ENCODE measurements at places on chromosomes 7 and 10. TPM values are rescaled to one million over a fixed set of nuclear protein-coding genes. Genes with fewer than 3 reads are reported as not detected.
A peak's percentile ranks its signal among the peaks of the same experiment; 100 is the strongest.

- no peak for DNase-seq
Observed at GRCh38 chr7:94008537-94008936, 4.4 kb upstream of the BET1 start.

GRCh38 chr7:146115851-146116520 is 615 bp upstream of the CNTNAP2 start:
- peak; percentile 92 for DNase-seq

DNA sequence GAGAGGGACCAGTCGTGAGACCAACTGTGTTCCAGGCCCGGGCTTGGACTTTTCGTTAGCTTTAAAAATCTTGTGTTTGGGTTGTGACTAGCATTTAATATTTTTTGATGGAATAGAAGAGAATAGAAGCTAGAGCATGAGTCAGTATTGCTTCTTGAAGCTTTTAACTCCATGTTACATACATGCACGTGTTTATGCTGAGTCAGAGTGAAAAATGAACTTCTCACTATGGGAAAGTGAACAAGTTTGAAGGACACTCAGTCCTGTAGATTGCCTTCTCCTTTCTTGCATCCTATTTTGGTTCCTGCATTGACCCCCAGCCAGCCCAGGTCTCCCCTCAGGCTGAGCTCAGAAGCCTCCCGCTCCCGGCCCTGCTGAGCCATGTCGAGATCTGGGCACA is 31.8 kb downstream of the GHRHR start:
- DNase-seq: no peak

DNA sequence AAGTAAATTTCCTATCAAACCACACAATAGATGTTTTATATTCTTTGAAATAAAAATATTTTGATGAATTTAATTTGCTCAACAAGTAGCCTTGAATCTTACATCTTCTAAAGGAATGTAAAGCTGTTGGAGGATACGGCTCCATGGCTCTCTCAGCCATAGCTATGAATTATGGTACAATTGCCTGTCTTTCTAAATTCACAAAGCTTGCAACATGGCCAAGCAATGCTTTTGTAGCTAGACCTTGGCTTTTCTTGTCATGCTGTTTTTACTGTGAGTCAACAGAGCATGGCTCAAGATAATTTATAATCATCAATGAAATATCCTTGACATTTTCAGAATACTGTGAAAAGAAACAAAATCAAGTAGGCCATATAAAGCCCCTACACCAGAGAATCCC is 286.7 kb downstream of the CACNA2D1 start:
- DNase-seq: no peak

DNA sequence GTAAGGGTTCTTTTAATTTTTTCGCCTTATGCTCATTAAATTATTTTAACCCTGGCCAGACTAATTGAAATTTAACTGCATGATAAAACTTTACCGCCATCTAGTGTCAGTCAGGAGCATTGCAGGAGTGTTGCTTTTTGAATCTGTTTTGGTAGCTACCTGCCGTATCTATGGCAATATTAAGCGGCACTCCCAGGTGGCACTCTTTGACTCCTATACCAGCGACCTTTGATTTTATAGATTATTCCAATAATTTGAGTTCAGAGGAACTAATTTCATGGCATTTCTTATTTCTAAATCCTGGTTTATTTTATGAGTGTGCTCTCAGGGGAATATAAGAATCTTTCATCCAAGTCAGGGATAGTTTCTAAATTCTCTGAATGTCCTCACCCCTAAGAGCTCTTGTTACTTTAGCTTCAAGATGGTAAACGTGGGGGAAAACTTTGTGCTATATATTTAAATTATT is 198.9 kb downstream of the REEP3 start:
- peak; percentile 53 for DNase-seq

GRCh38 chr7:92133133-92133736 is 1.0 kb downstream of the CYP51A1 start:
- DNase-seq: no peak

GRCh38 chr7:32070406-32071360 is at the start of gene PDE1C:
Gene PDE1C (minus strand): TSS chr7:32070407.
- peak; percentile 25 for DNase-seq

GRCh38 chr10:87544721-87545120 is 40.0 kb downstream of the MINPP1 start:
- DNase-seq: peak; percentile 36

DNA sequence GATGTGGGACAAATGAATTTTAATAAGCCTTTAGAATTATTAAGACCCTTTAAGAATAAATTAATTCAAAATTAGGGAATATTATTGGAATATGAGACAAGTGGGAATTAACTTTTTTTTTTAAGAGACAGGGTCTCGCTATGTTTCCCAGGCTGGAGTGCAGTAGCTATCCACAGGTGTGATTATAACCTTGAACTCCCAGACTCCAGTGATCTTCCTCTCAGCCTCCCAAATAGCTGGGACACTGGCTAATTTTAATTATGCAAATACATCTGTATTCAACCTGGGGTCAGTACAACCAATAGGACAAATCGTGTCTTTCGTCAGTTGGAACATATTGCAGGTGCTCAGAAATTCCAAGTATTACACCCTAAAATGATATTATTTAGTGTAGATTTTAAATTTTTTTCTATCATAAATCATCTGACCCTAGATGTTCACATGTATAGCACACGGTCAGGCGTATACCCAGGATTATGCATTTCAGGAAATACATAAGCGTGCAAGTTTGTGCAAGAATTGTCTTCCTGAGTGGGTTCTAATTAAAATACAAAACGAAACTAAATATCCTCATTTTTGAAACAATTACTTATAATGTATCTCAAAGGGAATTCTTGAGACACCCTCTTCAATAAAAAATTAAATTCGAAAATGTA is 1.2 kb downstream of the NT5C3A start:
- DNase-seq: no peak

DNA sequence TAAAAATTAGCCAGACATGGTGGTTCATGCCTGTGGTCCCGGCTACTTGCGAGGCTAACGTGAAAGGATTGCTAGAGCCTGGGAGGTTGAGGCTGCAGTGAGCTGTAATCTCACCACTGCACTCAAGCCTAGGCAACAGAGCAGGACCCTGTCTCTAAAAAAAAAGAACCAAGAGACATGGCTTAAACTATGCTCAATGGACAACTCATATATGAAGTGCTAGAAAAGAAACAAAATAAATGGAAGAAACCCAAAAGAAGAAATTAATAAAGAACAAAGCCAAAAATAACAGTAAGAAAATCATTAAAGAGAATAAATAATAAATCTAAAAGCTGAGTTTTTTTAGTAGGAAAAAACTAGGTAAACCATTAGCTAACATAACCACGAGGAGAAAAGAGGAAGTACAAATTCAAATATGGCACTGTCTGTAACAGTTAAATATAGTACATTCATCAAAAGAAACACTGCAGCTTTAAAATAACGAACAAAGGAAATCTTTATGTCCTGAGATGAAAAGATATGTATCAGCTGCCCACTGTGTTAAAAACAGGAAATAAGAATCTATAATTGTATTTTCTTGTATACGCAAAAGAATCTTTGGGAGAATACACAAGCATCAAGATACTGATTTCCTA is 48.7 kb downstream of the UPF2 start:
- DNase-seq: no peak

DNA sequence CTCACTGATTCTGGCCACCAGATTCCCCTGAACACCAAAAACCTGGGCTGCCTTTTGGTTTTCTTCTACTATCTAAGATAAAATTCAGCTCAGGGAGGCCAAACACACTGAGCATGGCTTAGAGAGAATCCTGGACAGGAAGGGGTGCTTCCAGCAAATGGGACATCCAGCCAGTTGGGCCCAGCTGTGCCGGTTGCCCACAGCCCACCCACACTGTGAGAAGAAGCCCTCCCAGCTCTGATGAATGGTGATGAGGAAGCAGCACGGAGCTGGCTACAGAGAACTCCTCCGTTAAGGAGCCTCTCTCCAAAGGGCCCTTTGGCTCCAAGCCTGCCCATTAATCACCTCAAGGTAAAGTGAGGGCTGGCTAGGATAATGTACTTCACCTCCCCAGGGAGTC is 15.9 kb downstream of the LRRC18 start:
- DNase-seq: no peak

- DNase-seq: no peak
Observed at GRCh38 chr7:130741331-130741995, 7.5 kb upstream of the KLF14 start.

DNA sequence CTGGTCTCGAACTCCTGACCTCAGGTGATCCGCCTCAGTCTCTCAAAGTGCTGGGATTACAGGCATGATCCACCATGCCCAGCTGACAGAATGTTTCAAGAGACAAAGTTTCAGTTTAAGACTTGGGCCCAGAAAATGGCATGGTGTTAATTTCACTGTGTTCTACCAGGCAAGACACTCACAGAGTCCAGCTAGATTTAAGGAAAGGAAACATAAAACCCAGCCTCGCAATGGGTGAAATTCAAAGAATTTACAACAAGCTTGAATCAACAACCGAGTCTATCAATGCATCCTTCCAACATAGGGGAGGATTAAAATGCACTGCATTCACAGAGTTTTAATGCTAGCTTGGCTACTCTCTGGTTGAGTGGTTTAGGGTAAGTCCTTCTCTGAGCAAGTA is 764.0 kb downstream of the XPNPEP1 start:
- no peak for DNase-seq

DNA sequence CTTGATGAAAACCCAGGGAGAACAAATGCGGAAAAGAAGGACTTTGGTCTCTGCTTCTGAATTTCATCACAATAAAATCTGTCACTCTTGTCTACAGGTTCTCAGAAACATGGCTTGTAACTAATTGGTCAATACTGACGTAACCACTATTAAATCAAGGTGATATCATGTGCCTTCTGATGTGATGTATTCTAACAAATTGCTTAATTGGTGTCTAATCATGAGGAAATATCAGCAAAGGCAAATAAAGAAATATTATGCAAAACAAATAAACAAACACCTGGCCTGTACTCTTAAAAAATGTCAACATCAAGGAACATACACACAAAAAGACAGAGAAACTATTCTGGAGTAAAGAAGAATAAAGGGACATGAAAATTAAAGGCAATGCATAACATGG is 1165.0 kb downstream of the NXPH1 start:
- DNase-seq: no peak

DNA sequence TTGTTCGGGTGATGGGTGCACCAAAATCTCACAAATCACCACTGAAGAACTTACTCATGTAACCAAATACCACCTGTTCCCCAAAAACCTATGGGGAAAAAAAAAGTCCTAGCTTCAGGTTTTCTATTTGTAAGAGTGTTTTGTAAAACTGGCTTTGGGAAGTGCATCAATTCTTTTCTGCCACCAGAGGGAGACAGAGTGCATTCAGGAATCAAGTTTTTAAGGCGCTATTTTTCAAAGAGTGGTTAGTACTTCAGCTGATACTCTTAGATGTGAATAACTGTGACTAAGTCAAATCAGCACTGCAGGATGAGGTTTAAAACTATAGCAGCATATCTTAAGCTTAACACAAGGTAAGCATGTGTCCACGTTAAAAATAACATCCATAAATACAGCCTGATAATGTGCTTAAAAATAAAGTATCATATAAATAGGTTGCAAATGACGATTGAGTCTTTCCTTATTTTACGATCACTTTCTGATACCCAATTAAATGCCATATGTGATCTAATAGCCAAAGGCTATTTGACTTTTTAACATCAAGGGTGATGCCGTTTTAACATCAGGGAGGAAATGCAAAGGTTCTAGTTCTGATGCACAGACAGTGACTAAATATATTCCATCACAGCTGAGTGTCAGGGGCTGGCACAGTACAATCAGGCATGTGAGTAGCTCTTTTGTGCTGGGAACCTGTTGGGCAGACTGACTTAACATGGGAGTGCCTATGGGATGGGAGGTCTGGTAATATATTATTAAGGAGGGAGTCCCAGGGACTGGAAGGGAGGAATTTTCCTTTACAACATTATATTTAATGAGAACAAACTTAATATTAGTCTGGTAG is 10.6 kb upstream of the LYZL2 start:
- peak; percentile 66 for DNase-seq

GRCh38 chr10:75281974-75282373 is 46.2 kb upstream of the COMTD1 start:
- no peak for DNase-seq

GRCh38 chr7:22582863-22583622 is 83.1 kb upstream of the STEAP1B start:
- DNase-seq: peak; percentile 73

GRCh38 chr10:79275431-79275851 is 71.8 kb upstream of the PPIF start:
- DNase-seq: no peak

- DNase-seq: no peak
Observed at GRCh38 chr7:30434140-30434799, 44.3 kb downstream of the NOD1 start.

GRCh38 chr10:102542800-102543418 is 39.1 kb downstream of the SUFU start:
- no peak for DNase-seq

DNA sequence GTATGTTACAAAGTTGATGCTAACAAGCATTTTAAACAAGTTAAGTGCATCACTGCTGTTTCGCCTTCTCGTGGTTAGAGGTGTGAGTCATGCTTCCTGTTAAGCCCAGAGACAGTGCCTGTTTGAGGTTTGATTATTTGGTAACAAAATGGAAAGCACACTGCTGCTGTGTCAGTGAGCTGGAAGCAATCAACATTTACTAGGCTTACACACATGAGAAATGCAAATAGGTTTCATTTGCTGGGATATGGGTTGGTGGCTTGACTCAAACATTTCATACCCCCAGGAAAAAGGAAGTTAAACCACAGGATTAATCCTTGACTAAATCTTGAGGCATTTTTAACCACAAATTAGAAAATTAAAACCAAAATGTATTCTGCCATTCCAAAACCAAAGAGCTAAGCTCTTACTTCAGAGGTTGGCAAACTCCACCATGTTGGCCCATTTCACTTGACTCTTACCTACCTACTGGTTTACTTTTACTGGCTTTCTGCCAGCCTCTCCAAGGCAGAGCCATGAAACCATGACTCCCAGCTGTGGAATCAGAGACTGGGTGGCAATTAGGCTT is 139.2 kb downstream of the ETV1 start:
- DNase-seq: peak; percentile 25

- DNase-seq: no peak
Observed at GRCh38 chr10:62616885-62617590, 187.5 kb upstream of the ADO start.

GRCh38 chr10:62048470-62048869 is 147.0 kb downstream of the ARID5B start:
- DNase-seq: no peak

GRCh38 chr7:468681-469562 is 50.7 kb downstream of the PDGFA start:
- DNase-seq: peak; percentile 51

- DNase-seq: no peak
Observed at GRCh38 chr10:57846307-57847065, 421.2 kb downstream of the IPMK start.

GRCh38 chr7:17990761-17991160 is 36.9 kb downstream of the PRPS1L1 start:
- no peak for DNase-seq

Gene HACD1
- 47.2 TPM for total RNA-seq

Gene GNAT3
- total RNA-seq: not detected

Gene CALHM3
- total RNA-seq: not detected

Gene TMEM139
- 0.72 TPM for total RNA-seq

Gene FXYD4
- total RNA-seq: not detected

Gene SPDYE1
- not detected for total RNA-seq

Gene GARS1
- total RNA-seq: 68.1 TPM

All from umbilical cord (tissue), 2 donors.